Muscle of arm (tissue), 14 donors: ENCODE measurements at places on chromosomes 1 and 21. TPM values are rescaled to one million over a fixed set of nuclear protein-coding genes. Genes with fewer than 3 reads are reported as not detected.

- DNase-seq = no peak
Measured at GRCh38 chr1:219088778-219089557, 84.7 kb upstream of the LYPLAL1 start.

DNA sequence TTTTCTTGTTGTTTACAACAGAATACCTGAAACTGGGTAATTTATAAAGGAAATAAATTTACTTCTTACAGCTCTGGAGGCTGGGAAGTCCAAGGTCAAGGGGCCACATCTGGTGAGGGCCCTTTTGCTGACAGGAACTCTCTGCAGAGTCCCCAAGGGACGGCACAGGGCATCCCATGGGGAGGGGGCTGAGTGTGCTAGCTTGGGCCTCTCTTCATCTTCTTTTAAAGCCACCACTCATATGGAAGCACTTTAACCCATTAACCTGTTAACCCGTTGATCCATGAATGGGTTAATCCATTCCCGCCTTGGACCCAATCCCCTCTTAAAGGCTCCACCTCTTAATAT is 76.3 kb downstream of the OBSCN start:
- no peak for DNase-seq

GRCh38 chr1:161274874-161275273 is 16.3 kb downstream of the PCP4L1 start:
- DNase-seq = no peak

GRCh38 chr1:185734929-185735700 is 924 bp downstream of the HMCN1 start:
- DNase-seq = no peak

- DNase-seq = no peak
Measured at GRCh38 chr1:30589083-30589482, 134.3 kb downstream of the MATN1 start.

DNA sequence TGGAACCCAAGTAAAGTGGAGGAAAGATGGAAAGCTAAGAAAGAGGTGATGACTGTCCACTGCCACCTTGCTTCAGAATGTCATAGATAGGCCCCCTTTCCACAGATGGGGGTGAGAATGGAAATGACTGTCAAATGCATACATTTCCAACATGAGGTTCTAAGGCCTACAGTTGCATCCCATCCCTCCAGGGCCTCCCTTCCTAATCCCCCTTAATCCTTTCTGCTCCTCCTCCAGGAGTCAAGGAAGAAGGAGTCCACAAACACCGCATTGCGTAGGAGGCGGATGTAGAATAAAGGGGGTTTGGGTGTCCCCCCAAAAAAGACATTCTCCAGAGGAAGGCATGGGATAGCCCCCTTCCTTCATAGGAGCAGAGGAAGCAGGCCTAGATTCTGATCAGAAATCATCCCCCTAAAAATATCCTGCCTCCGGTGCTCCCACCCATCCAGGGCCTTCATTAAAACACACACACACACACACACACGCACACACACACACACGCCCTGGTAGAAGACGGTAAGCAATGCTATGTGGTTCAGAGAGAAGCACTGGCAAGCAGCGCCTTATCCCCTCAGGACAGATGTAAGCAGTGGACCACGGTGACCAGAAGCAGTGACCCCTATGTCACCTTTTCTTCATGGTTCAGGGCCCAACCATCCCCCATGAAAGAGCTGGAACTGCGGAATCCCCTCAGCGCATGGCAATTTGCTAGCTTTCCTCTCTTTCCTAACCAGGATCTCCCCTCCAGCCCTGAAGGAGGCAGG is 2.0 kb downstream of the SV2A start:
- DNase-seq = no peak

DNA sequence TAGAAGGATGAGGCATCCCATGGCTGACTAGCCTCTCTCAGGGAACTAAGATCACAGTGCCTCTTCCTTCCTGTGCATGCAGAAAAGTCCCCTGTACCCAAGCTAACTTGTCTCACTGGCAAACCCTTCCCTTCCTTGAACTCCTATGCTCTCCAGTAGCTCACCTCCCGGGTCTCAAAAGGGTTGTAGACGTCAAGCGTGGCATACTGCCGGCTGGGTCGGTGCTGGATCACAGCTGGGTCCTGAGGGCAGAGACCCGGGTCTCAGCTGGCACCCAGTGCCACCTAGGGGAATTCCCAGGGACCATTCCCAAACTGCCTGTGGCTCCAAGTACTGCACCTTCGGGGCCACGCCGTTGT is 688 bp downstream of the SCAMP3 start:
- DNase-seq = no peak

DNA sequence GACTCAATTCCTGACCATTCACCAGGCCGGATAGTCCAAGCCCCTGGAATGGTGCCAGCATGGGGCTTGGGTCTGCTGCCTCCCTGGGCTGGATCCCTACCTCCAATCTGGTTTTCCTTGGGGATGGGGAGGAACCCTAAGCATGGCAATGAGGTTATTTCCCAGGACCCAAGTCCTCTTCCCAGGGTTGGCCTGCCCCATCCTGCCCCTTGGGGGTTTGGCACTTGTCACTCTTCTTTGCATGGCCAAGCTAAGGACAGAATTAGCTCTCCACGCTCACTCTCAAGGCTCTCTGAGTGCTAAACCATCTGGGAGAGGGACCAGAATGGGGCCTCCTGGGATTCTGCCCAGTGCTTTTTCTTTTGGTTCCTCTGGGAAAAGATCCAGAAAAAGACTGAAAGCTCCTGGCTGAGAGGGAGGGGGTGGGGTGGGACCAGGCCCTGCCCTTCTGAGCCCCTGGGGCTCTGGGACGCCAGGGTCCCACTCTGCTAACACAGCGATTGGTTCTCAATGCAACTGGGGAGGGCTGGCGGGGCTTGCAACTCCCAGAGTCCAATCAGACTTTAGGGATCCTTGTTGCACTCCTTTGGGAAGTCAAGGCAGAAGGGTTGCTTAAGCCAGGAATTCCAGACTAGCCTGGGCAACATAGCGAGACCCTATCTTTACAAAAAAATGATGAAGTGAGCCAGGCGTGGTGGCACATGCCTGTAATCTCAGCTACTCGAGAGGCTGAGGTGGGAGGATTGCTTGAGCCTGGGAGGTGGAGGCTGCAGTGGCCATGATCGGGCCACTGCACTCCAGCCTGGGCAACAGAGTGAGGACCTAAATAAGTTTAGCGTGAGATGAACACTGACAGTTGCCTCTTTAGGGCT is 52.7 kb downstream of the DHRS3 start:
- DNase-seq = no peak

DNA sequence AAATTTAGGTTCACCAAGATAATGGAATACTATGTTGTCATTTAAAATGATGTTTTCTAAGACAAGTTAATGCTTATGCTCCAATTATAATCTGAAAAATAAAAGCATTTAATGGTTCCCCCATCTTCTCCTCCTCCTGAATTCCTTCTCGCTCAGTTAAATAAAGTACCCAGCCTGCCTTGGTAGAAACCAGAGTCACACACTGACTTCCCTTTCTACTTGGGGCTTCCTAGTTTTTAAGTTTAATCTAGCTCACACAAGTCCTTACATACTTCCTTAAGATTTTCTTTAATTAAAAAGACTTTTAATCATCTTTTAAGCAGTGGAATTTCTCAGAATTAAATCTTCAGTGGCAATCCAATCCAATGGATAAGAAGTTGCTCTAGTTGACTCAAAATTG is 32.9 kb downstream of the CD58 start:
- no peak for DNase-seq

DNA sequence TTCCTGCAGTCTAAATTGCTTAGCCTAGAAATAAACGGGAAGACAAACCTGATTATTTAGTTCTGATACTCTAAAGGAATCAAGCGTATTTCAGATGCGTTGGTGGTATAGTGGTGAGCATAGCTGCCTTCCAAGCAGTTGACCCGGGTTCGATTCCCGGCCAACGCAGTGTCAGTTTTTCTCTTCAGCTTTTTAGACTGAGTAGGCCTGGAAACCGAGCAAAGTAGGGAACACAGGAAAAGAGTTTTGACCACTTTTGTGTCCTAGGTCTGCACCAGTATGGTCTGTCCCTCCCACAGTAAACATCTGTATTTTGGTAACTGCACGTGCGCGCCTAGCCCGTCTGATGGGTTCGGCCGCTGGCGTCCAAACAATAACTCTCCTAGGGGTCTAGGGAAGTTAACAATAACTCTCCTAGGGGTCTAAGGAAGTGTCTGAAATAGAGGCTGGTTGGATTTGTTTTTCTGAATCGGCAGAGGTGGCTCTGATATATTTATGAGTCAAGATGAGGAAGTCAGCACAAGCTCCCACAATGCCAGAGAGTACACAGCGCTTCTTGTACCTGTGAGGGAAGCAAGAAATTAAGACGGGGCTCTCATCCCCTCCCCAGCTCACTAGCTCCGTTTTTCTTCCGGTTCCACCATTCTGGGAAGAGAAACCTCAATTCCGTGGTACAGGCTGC is 15.6 kb upstream of the HJV start:
- DNase-seq = peak; percentile 91

The FYB2 gene
- 0.19 TPM for polyA plus RNA-seq

The SNX27 gene
- 19.9 TPM for polyA plus RNA-seq

The CCNL2 gene
- 133 TPM for polyA plus RNA-seq
